ENCODE measurements at places on chromosomes 11 and 22.

GRCh38 chr11:74084796-74085541 lies 76.1 kb upstream of the UCP3 start:
- no peak for DNase-seq

- DNase-seq = no peak
These were observed 93.1 kb upstream of the ZC3H12C start for GRCh38 chr11:110000031-110000502.

GRCh38 chr11:113176599-113177360 lies 137.6 kb upstream of the TTC12 start:
- DNase-seq = no peak

DNA sequence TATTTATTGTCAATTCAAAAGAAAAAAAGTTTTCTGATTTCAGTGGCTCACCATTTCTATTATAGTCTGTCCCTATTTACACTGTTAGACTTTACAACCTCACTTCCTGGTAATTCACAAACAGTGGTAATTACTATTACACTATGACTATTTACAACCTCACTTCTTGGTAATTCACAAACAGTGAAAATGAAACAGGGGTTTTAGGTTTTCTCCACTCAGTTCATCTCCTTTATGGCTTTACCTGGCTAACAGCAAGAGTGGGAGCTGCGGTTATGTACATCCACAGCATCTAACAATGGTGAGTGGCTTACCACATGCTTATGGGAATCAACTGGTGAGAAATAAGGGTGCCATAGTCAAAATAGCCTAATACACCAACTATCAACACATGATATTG lies 166.4 kb downstream of the CASP12 start:
- DNase-seq = no peak

DNA sequence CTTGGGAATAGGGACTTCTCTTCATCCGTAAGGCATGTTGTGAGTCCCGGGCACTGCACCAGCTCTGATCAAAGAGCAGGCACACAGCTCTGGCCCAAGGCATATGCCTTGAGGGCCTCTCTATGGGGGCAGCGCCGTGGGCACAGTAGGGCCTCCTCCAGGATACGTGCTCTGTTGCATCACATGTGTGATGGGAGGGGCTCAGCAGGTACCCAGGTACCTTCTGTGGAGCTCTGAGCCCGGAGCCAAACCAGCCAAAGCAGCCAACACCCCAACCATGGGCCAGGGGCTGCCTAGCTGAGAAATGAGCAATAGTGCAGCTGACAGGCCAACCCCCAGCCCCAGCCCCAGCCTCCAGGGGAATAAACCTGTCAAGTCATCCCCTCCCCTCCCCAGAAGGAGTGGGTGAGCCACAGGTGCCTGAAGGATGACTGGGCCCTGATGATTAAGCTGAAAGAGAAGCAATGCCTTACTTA lies 79.7 kb upstream of the SHISAL1 start:
- no peak for DNase-seq

- no peak for DNase-seq
These were observed 118.3 kb upstream of the CD82 start for GRCh38 chr11:44446996-44447771.

GRCh38 chr22:44640618-44641155 lies 61.3 kb upstream of the PRR5 start:
- no peak for DNase-seq

DNA sequence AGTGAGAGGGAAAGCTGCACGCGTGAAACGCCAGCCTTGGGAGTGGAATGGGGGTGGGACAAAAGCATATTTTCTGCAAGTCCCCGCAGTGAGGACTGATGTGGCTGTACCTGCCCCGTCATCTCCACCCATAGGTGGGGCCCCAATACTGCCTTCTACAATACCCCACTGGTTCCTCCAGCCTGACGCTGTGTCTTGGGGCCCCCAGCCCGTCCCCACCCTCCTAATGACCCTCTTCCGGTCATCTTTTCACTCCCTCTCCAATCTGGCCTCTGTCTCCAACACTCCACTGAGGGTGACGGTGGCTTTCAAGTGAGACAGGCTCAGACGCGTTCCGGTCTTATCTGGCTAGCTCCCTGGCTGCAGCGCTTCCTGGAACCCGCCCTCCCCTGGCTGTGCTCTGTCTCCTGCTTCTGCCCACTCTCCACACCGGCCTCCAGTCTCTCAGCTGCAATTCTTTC lies 104.2 kb downstream of the MICAL3 start:
- no peak for DNase-seq

DNA sequence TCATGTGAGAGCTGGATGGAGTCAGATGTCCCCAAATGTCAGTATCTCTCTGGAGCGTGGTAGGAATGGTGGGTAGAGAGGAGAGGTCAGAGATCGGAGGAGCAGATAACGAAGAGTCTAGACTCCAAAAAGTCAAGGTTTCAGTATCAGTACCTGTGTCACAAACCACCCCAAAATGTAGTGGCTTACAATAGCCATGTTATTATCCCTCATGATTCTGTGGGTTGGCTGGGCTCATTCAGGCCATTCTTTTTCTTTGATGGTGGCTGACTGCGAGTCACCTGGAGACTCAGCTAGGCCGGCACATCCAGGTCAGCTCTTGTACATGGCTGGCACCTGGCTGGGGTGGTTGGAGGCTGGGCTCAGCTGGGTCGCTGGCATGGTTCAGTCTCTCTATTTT lies 7.3 kb upstream of the SSTR3 start:
- no peak for DNase-seq

DNA sequence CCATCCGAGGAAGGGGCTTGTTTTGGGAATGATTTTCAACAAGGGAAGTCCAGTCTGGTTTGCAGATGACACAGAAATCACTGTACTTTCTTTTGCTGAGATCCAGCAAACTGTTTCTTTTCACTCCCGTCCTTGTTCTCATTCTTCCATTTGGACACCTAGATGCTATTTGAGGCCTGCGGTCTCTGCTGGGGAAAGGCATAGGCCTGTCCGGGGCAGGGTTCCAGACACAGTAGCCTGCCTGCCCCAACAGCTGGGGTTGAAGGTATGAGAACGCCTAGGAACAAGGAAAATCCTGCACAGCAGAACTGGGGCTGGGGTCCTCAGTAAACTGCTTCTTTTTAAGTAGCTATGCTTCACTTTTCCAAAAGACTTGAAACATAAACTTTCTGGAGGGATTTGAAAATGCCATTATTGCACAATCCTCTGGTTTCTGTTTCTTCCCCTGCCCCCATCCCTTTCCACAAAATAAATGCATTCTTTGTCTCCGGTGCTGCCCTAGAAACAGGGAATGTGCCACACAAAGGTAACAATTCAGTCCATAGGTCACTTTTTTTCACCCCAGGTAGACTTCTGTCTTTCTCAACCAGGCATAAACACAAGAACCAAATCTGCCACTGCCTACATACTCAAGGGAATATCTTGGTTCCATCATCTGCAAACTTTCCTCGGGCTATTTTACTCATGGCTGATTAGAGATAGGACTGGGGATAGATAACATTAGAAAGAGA lies 174.8 kb upstream of the MTMR2 start:
- no peak for DNase-seq

DNA sequence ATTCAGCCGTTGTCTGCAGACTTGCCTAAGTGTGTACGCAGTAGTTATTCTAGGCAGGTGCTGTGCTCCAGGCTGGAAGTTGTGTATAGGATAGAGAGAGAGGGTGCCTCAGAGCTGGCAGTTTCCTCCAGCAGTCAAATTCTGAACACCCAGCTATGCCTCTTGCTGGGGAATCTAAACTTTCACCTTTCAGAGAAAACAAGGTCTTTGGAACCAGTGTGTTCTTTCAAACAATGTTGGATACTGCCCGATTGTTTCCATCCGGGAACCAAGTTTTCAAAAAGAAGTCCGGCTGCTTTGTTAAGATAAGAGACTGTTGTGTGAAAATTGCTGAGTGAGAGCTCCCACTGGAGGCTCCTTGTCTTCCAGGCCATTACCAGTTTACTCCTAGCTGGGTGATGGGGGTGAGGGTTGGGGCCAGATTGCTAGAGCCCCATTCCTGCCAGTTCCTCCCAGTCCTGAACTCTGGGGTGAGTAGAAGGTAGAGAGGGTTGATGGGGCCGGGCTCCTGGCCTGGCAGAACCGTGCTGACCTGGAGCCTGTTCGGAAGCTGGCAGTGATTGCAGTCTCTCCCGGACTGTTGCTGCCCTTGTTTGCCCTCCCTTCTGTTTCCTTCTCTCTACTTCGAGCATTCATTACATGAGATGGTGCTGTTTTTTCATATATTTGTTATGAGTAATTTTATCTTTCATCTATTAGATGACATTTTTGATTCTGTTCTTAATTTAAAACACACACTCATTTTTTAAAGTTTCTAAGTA lies 150.2 kb downstream of the TEAD1 start:
- no peak for DNase-seq

DNA sequence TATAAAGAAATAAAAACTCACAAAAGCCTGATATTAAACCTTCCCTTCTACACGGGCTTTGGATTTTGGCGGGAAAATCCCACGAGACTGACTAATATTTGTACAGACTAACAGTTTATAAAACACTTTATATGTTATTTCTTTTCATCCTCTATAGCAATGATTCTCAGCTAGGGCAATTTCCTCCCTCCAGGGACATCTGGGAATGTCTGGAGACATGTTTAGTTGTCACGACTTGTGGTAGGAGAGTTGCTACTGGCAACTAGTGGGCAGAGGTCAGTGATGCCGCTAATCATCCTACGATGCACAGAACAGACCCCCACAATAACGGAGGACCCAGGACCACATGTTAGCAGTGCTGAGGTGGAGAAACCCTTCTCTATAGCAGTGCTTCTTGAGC lies 304.8 kb upstream of the PITPNB start:
- no peak for DNase-seq

- DNase-seq = no peak
These were observed 1.9 kb upstream of the ATL3 start for GRCh38 chr11:63672936-63673539.

- DNase-seq = no peak
These were observed 33.9 kb downstream of the PRDM11 start for GRCh38 chr11:45180179-45180847.

- no peak for DNase-seq
These were observed 354.9 kb upstream of the FAT3 start for GRCh38 chr11:91869686-91870085.

DNA sequence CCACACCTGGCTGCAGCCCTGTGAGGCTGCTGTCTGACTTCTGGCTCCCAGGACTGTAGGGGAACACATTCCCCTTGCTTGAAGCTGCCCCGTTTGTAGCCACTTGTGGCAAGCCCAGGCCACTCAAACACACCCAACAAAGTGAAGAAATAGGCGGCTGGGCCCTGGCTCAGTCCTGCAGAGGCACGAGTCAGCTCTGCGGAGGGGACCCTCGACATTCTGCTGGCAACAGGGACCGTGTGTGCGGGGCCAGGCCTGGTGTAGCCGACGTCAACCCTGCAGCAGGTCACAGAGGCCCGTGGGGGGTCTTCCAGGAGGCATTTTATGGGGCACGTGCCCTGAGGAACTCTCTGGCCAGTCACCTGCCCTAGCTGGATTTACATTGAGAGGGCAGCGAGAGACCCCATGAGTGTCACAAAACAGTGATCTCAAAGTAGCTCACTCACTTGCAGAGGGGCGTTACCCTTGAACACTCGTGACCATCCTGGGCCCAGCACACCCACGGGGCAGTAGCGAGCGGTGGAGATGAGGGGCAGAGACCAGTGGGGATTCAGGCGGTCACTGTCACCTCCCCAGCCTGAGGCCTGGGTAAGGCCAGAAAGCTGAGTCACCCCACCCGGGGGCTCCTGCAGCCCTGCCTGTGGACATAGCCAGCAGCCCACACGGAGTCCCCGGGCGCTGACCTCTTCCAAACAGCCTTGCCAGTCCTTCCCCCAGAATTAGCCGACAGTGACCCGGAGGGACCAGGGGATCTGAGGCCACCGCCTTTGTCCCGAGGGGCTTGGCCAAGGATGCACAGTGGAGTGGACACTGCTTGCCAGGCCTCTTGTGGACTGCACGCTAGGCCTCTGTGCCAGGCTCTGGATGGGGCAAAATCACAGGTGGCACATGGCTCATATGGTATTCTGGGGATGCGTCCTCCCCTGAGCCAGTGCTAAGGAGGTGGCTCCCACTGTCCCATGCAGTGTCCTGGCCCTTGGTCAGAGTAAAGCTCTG lies 139.5 kb downstream of the CTTN start:
- no peak for DNase-seq

DNA sequence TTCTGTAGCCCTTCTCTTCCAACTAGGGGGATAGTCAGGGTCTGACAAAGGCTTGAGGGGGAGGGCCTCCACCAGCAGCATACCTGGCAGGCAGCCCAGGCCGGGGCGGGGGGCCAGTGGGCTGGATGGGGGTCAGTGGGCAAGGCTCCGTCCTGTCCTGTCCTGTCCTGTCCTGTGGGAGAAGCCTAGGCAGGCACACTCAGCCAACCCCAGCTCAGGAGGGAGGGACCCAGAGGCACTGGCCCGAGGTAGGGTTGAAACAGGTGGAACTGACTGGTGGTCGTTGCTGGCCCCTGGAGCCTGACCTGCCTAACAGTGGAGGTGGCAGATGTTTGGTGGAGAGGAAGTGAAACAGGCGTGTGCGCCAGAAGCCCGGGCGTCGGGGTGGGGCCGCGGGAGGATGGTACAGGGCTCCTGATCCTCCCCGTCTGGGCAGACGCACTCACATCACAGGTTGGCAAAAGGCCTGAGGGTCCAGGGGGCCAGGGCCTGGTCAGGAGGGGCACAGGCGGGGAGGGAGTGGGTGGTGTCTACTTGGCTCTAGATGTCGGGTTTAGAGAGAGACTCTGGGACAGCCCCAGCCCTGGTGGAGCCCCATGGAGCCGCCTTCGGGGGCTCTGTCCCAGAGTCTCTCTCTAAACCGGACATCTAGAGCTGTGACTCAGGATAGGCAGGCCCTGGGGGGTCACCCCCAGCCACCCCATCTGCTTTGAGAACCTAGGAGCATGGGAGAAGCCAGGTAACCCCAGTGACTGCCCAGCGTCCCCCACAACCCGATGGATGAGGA lies 32.5 kb upstream of the GRAMD4 start:
- DNase-seq = no peak

DNA sequence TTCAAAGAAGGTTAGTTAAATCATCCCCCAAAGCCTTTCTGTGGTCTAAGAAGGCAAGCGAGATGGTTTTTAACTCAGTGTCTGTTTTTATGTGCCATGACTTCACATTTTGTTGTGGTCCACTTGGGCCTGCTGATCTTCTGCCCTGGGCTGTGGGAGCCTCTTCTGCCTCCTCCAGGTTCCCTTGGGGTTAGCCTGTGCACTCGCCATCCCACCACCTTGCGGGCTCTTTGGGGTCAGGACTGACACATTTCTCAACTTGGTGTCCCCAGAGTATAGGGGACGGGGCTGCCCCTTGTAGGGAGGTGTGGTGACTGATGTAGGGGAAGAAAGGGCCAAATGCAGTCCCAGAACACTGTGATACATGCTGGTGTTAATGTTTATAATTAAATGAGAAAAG lies 207.0 kb downstream of the TBC1D22A start:
- peak; percentile 56 for DNase-seq

DNA sequence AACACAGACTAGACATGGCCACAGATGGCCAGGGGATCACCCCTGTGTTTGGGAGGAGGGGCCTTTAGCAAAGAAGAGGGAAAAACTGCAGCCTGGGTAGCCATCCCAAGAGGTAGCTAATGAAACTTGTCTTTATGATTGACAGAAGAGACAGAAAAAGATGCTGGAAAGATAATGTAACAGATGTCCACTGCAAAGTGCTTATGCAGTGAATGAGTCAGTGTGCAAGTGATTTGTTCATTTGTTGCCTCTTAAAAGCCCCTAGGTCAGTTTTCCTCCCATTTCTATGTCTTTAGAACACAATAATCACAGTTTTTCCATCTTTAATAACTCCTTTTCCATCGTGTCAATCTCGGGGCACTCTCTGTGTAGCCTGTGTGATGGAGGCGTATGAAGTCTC lies 57.2 kb downstream of the INSC start:
- no peak for DNase-seq

- no peak for DNase-seq
These were observed 19.2 kb downstream of the SELENOO start for GRCh38 chr22:50219800-50220602.

All from stimulated activated CD4-positive, alpha-beta T cell treated with anti-CD3 and anti-CD28 coated beads, Interleukin-2, amount 100 ng/mL, for 24 hours (primary cell).